Sigmoid colon (tissue), 7 donors: ENCODE measurements at places on chromosomes 2 and 18. TPM values are rescaled to one million over a fixed set of nuclear protein-coding genes. Genes with fewer than 3 reads are reported as not detected.
A peak's percentile ranks its signal among the peaks of the same experiment; 100 is the strongest.

- DNase-seq, result peak; percentile 75
Observed at GRCh38 chr2:174681099-174682006, 82.9 kb downstream of the CHRNA1 start.

- DNase-seq, result no peak
Observed at GRCh38 chr2:113337809-113338208, 59.1 kb upstream of the PAX8 start.

DNA sequence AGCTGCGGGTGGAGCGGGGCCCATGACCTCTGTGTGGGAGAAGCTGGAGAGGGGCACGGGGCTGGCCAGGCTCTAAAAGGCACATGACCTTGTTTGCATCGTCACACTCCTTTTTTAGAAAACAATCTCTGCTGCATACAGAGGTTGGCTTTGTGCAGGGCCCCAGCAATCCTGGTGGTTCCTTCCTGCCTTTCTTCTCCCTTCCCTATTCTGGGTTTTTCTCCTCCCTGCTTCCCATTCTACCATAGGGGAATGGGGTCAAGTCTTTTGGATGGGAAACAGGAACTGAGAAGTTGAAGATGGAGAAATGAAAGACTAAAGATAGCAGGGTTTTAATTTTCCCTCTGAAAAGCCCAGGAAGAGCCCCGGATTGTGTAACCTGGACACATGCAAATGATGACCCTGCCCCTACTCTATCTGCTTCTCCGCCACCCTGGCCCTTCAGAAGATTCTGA lies 53.9 kb downstream of the ASAP2 start:
- DNase-seq, result no peak

DNA sequence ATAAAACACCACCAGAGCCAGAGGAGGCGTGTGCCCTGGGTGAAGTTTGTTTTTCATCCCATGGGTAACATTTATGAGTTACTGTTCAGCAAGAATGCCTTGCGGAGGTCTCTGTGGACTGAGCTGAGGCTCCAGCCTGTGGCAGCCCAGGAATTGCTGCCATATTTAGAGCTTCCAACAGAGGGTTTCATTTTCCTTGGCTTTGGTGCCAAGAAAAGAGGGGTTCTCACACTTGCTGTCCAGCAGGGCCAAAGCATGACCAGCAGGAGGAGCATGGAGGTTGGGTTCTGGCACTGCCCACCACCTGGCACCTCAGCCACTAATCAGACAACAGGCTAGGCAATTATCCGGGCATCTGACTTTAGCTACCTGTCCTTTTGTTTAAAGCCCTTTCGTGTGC lies 36.7 kb downstream of the EPAS1 start:
- no peak for DNase-seq

GRCh38 chr2:44940732-44941464 lies 604 bp upstream of the SIX3 start:
- DNase-seq, result no peak

DNA sequence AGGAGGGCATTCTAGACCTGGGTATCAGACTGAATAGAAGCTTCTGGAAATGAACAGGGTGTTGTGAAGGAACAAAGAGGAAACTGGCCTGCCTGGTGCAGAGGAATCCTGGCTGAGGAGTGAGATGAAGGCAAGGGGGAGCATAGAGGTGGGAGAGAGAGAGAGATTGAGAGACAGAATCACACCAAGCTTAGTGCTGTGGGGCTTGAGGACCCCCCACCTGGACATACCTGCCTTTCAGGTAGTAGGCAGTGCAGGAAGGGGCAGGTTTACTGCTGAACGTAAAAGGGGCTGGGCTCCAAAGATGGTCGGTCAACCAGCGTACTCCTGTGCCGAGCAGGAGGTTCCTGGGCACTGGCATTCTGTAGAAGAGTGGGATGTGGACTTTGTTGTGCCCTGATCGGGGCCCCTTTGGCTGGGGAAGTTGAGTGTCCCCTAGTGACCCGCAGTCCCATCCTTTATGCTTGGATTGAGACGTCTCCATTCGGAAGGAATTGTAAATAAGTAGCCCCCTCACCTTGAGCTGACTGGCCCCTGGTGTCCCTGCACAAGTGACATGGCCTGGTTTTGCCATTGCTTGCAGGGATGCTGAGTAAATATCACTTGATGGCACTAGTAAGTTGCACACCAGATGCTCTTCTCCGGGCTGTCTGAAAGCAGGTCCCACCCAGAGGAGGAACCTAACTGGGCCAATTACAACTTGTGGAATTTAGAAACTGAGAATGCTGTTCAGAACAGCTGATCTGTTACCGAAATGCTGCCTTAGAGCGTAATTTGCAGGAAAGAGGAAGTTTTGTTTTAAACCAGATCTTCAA lies 1.4 kb downstream of the UBE2F start:
- DNase-seq, result peak; percentile 72

DNA sequence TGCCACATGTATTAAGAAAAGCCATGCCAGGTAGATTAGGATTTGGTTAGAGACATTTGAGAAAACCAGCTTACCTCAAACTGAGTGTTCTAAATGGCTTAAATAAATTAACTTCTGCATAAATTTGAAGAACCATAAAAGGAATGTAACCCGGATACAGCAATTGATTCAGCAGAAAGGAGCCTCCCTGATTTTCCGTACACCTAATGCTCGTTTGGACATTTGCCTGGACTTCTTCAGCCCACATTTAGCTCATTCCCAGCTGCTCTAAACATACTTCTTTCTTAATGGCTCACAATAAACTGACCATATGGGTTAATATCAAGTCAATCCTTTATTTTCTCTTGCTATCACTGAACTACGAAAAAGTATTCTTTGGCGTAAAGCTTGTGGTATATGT lies 392.4 kb downstream of the ZNF516 start:
- no peak for DNase-seq

DNA sequence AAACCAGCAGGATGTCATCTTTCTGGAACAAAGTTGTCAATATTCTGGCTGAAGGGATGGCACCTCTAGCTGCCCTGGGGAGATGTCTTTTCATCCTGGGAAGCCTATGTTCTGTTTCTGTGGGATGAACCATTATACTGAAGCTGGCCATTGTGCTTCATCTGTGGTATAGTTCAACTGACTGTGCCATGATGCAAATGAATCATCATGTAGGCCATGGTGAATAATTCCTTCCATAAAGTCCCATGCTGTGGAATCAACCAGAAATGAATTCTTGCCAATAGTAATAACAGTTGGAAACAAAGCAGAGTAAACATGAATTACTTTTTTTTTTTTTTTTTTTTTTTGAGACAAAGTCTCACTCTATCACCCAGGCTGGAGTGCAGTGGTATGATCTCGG lies 64.1 kb upstream of the CNGA3 start:
- no peak for DNase-seq

GRCh38 chr2:18924886-18925285 lies 335.5 kb upstream of the NT5C1B start:
- DNase-seq, result no peak

GRCh38 chr2:201233192-201233811 lies 27.0 kb upstream of the CASP8 start:
- peak; percentile 66 for DNase-seq

GRCh38 chr18:33579349-33580215 lies 1.6 kb downstream of the ASXL3 start:
- no peak for DNase-seq

DNA sequence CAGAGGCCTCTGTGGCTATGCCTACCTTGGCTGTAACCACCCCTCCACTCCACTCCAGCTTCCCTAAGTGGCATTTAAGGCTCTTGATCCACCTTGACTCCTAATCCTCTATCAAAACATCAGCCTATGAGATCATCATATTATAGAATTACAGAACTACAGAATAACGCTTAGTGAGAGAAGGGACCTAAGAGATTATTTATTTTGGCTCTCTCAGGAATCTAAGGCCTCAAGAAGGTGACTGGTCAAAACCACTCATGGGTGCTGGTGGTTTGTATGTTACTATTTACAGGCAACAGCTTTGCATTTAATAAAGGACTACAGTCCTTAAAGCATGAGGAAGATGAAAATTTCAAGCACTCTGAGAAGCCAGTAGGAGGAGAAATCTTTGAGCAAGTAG lies 118.8 kb downstream of the FSHR start:
- DNase-seq, result no peak

GRCh38 chr18:23591011-23591410 lies 4.7 kb upstream of the NPC1 start:
- no peak for DNase-seq

- no peak for DNase-seq
Observed at GRCh38 chr18:23893653-23894052, 120.9 kb upstream of the TTC39C start.

GRCh38 chr18:46756025-46756558 lies 761 bp downstream of the ST8SIA5 start:
- DNase-seq, result no peak

GRCh38 chr18:23036660-23037201 lies 98.6 kb upstream of the CABLES1 start:
- DNase-seq, result no peak

DNA sequence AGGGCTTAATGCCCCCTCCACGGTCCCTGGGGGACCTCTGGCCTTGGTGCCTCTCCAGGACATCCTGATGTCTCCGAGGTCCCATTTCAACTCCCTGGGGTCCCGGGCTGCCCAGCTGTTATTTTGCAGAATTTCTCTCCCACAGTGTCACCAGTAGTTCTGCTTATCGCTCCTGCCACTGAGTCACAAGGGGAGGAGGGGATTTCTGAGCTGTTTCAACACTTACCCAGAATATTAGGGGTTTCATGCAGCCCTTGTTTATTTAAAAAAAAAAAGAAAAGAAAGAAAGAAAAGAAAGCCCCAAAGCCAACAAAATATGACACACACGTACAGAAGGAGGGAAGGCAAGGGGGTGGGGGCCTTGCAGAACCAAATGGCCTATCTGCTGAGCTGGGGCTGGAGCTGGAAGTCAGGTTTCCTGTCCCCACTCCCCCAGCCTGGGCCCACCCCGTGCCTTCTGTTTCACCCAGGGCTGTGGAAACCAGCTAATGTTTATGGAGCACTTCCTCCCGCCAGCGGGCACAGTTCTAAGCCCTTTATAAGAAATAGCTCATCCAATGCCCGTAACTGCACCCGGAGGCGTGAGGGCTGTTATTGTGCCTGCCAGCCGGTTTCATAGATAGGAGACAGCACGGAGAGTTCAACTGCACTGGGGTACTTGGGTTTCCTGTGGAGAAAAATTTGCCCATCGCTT lies 8.4 kb upstream of the ARID5A start:
- DNase-seq, result peak; percentile 84

DNA sequence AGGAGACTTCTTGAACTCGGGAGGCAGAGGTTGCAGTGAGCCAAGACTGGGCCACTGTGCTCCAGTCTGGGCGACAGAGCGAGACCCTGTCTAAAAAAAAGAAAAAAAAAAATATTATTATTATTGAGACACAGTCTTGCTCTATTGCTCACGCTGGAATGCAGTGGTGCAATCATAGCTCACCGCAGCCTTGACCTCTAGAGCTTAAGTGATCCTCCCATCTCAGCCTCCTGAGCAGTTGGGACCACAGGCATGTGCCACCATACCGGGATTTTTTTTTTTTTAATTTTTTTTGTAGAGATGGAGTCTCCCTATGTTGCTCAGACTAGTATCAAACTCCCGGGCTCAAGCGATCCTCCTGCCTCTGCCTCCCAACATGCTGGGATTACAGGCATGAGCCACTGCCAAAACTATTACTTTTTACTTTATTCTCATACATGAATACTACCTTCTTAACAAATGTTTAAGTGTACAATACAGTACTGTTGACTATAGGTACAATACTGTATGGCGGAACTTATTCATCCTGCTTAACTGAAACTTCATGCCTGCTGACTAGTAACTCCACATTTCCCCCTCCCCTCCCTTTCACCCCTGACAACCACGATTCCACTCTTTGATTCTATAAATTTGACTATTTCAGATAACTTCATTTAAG lies 15.5 kb downstream of the FBXO11 start:
- DNase-seq, result no peak

- DNase-seq, result no peak
Observed at GRCh38 chr18:75221897-75222296, 11.3 kb downstream of the TSHZ1 start.

- DNase-seq, result no peak
Observed at GRCh38 chr2:6454286-6454990, 411.3 kb downstream of the CMPK2 start.

- no peak for DNase-seq
Observed at GRCh38 chr2:167196461-167197252, 308.4 kb downstream of the XIRP2 start.

- no peak for DNase-seq
Observed at GRCh38 chr2:128665113-128665512, 346.4 kb upstream of the HS6ST1 start.

DNA sequence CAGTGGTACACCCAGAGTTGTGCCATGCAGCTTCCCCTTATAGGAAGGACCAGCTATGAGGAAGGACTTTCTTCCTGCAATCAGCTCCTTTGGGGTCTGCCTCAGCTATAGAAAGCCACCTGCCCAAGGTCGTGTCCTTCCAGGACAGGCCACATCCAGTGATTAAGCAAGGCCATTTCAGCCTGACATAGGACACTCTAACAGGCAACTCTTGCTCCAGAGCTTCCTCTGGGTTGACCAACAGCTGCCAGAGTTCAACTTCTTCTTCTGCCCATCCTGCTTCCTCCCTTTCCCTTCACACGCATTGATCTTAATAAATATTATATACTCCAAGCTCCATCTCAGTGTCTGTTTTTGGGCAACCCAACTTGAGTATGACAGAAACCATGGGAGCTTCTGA lies 12.8 kb downstream of the LRP2 start:
- no peak for DNase-seq

GRCh38 chr18:1222880-1223279 lies 318.2 kb downstream of the ADCYAP1 start:
- DNase-seq, result no peak

- no peak for DNase-seq
Observed at GRCh38 chr18:35377875-35378573, 887 bp upstream of the ZNF396 start.

GRCh38 chr18:13137670-13138419 lies 80.7 kb upstream of the LDLRAD4 start:
- peak; percentile 89 for DNase-seq

GRCh38 chr2:141001750-141002149 lies 1129.1 kb downstream of the LRP1B start:
- no peak for DNase-seq

The REG3A gene
- polyA plus RNA-seq, result 27.7 TPM

The CBLN2 gene
- not detected for polyA plus RNA-seq

The CNNM4 gene
- 36.7 TPM for polyA plus RNA-seq

The SERPINB2 gene
- polyA plus RNA-seq, result 1.4 TPM

The NGEF gene
- polyA plus RNA-seq, result 13.6 TPM

The MFF gene
- polyA plus RNA-seq, result 76.3 TPM

The DSG2 gene
- 92.4 TPM for polyA plus RNA-seq

The CRIM1 gene
- polyA plus RNA-seq, result 14.8 TPM

The REG1B gene
- not detected for polyA plus RNA-seq

The RND3 gene
- 45.0 TPM for polyA plus RNA-seq

The C2orf81 gene
- 0.46 TPM for polyA plus RNA-seq
